Epithelial cell of proximal tubule (primary cell): ENCODE measurements at places on chromosomes 2 and 18. TPM values are rescaled to one million over a fixed set of nuclear protein-coding genes. Genes with fewer than 3 reads are reported as not detected.

POTEI gene
- total RNA-seq, result not detected in 2 replicates

DHX57 gene
- total RNA-seq, result 11.0 and 15.6 TPM in 2 replicates

ABCA12 gene
- total RNA-seq, result 1.8 and 3.0 TPM in 2 replicates

DNPEP gene
- 40.0 and 54.0 TPM in 2 replicates for total RNA-seq

PFN4 gene
- total RNA-seq, result not detected in 2 replicates

UNC50 gene
- 35.3 and 43.0 TPM in 2 replicates for total RNA-seq

PLCL1 gene
- total RNA-seq, result under 0.01 TPM in 1 of 2 replicates, not detected in the other

DLGAP1 gene
- total RNA-seq, result 0.63 TPM in 1 of 2 replicates, not detected in the other

- DNase-seq, result no peak
These were observed 36.7 kb downstream of the FTCDNL1 start for GRCh38 chr2:199814101-199814816.

- no peak for DNase-seq
These were observed 36.0 kb downstream of the PCBP1 start for GRCh38 chr2:70123051-70123828.

DNA sequence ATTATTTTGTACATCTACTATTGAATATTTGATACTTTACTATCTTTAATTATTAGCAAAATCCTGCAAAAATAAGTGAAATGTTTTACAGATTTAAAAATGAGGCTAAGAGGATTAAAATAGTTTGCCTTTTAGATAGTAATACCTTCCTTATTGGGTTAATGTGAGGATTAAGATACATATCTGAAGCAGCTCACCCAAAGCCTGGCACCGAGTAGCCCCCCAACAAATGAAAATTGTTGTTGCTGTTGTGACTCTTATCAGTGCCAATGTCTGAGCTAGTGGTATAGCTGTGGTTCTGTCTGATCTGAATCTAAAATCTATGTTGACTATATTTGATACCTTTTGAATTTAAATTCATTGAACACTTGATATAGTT lies 34.6 kb downstream of the GULP1 start:
- no peak for DNase-seq

DNA sequence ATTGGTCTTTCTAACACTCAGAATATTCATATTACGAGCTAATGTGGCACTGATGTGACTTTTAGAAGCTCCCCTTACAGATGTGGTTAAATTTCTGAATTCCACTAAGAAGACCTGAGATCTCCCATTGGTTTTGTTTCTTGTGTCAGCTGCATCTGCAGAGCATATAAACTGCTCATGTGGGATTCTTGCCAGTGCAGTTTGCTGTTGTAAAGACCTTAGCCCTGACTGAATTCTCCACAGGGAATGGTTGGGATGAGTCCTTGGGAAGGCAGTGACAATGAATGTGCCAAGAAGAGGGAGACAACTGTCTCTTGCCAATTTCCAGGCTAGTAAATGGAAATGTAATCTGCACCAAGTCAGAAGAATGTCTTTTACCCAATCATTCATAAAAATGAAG lies 94.1 kb downstream of the PTPRM start:
- no peak for DNase-seq

GRCh38 chr18:67586101-67586500 lies 69.6 kb upstream of the DSEL start:
- DNase-seq, result no peak

GRCh38 chr18:32355896-32356295 lies 114.8 kb downstream of the GAREM1 start:
- no peak for DNase-seq

DNA sequence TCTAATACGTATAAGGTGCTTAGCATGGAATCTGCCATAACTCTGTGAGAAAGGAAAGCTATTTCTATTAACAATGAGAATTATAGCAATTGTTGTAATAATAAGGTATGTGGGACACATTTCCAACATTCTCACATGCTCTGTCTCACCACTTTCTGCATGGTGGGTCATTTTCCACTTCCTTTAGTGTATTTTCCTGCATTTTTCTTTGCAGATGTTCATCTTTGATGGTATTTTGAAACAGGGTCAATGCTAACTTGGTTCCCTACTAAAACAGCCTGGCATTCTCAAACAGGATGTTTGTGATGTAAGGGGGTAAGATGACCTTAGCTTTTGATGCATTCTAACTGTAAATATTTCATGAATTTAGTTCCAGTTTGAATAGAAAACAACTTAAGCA lies 54.7 kb downstream of the MYO1B start:
- no peak for DNase-seq

GRCh38 chr2:196239622-196240587 lies 68.5 kb upstream of the STK17B start:
- DNase-seq, result no peak

GRCh38 chr2:149552226-149552625 lies 35.3 kb downstream of the MMADHC start:
- DNase-seq, result no peak

- DNase-seq, result no peak
These were observed 1.3 kb upstream of the CD28 start for GRCh38 chr2:203705178-203705577.

- no peak for DNase-seq
These were observed 670.6 kb downstream of the BCL11A start for GRCh38 chr2:59882822-59883221.

DNA sequence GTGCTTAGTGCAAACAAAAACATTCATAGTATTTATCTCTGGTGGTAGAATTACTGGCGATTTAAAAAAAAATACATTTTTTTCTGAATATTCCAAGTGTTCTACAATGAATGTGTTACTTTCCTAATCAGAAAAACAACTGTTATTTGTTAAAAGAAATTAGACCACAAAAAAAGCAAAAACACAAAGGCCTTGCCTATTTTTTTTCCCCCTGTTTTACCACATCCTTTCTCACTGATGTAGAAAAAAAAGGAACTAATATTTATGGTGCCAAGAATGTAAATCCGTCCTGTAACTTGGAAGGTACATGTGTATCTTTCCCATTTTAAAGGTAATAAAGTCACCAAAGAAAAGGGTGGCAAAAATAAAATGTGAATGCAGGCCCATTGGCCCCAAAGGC lies 28.4 kb upstream of the MGAT4A start:
- no peak for DNase-seq

GRCh38 chr2:207920321-207920720 lies 105.0 kb downstream of the PLEKHM3 start:
- no peak for DNase-seq

GRCh38 chr2:169349535-169349934 lies 12.8 kb downstream of the LRP2 start:
- DNase-seq, result no peak

DNA sequence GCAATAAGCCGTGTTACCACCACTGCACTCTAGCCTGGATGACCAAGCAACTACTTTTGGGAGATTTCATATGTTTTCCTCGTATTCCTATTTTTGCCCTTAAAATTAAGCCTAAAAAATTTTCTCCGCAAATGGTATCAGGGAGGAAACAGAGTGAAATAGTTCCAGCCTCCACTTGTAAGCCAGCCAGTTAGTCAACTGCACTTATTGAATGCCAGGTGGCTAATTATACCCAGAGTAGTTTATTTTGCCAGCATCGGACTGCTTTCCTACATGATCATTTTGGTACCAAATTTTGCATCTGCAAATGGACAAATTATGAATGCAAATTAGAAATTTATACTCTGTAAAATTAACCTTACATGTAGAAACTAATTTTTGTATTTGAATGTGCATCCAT lies 90.2 kb upstream of the ARHGAP28 start:
- DNase-seq, result no peak

GRCh38 chr18:36301884-36302283 lies 4.4 kb downstream of the FHOD3 start:
- no peak for DNase-seq

DNA sequence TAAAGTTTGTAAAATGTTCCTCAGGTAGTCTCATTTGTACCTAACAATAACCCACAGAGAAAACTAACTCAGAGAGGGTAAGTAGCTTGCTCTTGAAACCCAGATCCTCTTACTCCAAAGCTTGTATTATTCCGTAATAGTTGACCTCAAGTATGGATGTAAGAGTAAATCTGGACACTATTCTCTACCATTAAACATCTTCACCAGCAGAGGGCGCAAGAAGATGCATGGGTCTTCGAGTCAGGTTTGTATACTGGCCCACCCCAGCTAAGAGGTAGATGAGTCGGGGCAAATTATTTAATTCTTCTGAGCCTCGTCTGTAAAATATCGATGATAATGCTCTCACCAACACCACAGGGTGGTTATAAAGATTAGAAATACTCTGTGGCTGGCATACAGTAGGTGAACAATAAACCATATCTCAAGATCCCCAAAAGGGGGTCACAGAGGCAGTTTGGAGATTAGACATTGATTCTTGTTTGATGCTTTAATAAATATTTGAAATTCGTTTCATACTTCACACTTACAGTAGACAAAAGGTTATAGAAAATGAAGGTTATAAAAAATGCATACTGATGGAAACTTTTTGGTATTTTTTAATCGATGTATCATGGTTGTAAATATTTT lies 3.5 kb upstream of the CABLES1 start:
- no peak for DNase-seq

DNA sequence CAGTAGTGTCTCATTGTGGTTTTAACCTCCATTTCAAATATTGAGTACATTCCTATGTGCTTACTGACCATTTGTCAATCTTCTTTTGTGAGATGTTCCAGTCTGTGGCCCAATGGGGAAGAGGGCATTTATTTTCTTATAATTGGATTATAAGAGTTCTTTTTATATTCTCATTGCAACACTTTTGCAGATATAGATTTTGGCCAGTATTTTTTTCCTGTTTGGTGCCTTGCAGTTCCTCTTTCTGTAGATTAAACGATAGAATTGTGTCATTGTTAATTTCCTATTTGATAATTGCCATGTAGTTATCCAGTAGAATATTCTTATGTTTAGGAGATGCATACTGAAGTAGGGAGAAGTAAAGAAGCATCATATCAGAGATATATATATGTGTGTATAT lies 56.4 kb upstream of the CYTIP start:
- DNase-seq, result no peak

GRCh38 chr2:207625014-207625907 lies at the start of gene METTL21A:
METTL21A (minus strand) TSS chr2:207625394; CDS start chr2:207624375, 1,019 bp downstream.
- no peak for DNase-seq

DNA sequence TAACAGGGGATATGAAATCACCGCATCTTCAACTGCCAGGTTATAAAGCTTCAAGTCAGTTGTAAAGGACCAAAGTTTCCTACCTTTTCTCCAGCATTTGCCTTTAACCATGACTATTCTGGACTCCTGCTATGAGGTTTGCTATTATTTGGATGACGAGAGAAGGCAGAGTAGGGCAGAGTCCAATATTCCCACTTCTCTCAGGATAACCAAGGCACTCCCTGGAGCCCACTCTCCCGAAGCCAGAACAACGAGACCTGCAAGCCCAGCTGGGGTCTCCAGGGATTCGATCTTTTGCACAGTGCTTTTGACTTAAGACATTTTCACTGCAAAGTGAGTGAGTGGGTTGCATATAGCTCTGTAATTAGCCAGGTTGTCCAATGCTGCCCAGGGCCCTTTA lies 77.1 kb upstream of the ZNF397 start:
- DNase-seq, result no peak

GRCh38 chr2:139885921-139886498 lies 1105.8 kb upstream of the NXPH2 start:
- DNase-seq, result no peak

DNA sequence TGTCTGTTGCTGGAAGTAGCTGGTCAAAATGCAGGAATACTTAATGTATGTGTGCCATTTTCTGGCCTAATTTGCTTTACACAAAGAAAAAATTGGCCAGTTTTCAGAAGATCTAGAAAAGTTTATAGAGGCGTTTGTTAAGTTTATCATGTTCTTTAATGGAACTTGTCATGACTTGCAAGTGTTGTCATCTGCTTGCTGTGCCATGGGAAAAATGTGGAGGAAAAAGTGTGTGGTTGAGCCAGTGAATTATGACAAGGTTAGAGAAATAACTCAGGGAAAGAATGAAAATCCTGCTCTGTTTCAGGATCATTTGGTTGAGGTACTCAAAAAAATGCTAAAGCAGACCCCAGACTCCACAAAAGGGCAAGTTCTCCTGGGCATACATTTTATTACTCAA lies 301.6 kb upstream of the CDH2 start:
- DNase-seq, result no peak

DNA sequence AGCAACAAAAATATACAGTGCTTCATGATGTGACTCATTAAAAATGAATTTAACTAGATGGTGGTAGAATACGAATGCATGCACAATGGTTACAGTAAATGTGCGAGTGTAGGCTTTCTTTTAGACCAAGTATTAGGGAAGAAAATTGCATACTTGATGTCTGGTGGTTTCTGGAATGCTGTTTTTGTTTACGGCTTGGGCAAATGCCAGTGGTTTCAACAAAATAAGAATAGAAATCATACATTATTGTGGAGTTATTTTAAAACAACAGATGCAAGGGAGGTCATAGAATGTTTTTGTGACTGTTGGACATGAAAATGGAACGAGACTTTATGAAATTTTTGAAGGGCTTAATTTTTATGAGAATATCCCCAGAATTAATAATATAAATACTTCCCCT lies 580.9 kb downstream of the PLCL1 start:
- DNase-seq, result no peak

GRCh38 chr2:131105950-131106801 lies 1.0 kb downstream of the PLEKHB2 start:
- peak; percentile 53 for DNase-seq

DNA sequence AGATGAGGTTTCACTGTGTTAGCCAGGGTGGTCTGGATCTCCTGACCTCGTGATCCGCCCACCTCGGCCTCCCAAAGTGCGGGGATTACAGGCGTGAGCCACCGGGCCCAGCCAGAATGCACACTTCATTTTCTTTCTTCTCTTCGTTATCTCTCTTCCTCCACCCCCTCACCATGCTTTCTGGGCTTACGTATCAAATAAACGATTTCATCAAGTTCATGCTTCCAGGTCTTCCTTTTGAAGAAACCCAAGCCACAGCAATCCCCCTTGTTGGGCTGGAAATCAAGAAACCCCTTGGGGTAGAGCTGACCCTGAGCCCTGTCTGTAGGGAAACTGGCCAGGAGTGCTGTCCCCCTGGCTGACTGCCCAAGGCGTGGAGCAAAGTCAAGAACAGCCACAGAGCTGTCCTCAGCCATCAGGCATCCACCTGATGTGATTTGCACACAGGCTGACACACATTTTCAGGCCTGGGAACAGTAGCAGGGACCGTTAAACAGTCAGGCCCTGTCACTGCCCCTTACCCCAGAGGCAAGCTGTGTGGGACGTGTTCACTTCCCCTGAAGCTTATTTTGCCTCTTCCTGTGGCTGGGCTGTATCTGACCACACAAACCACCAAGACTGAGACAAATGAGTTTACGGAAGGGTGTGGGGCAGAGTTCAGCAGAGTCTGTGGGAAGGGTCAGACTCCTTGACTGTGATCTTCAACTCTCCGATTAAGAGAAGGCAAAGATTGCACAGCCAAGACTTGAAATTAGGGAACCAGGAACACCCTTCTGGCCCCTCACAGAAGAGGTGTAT lies 15.1 kb upstream of the NMUR1 start:
- no peak for DNase-seq

GRCh38 chr2:23465936-23466335 lies 81.0 kb downstream of the KLHL29 start:
- DNase-seq, result no peak

GRCh38 chr2:237319887-237320286 lies 94.1 kb downstream of the COL6A3 start:
- DNase-seq, result no peak

- no peak for DNase-seq
These were observed 21.7 kb upstream of the UGP2 start for GRCh38 chr2:63819765-63820717.

- DNase-seq, result no peak
These were observed 46.8 kb upstream of the ANKRD62 start for GRCh38 chr18:12046751-12047335.

GRCh38 chr2:225930687-225931086 lies 531.2 kb downstream of the NYAP2 start:
- no peak for DNase-seq

- no peak for DNase-seq
These were observed 104.4 kb downstream of the RGPD3 start for GRCh38 chr2:106363791-106364190.

GRCh38 chr2:101740555-101740964 lies 43.1 kb downstream of the MAP4K4 start:
- DNase-seq, result no peak
